ENCODE measurements at places on chromosomes 13 and 19. TPM values are rescaled to one million over a fixed set of nuclear protein-coding genes. Genes with fewer than 3 reads are reported as not detected.

GNG7 gene
- total RNA-seq, result 6.2 TPM

ZNF490 gene
- 10.3 TPM for total RNA-seq

LMTK3 gene
- total RNA-seq, result 7.1 TPM

CEACAM1 gene
- 13.8 TPM for total RNA-seq

ATF5 gene
- 13.8 TPM for total RNA-seq

ERICH4 gene
- not detected for total RNA-seq

TPTE2 gene
- not detected for total RNA-seq

ZNF224 gene
- total RNA-seq, result 31.6 TPM

SIGLEC9 gene
- total RNA-seq, result 24.8 TPM

RNF225 gene
- not detected for total RNA-seq

PRDX2 gene
- 101 TPM for total RNA-seq

MAP3K10 gene
- 17.4 TPM for total RNA-seq

NLRP5 gene
- total RNA-seq, result not detected

NAA16 gene
- 14.9 TPM for total RNA-seq

FAM216B gene
- total RNA-seq, result 17.0 TPM

SIGLECL1 gene
- total RNA-seq, result not detected

ZNF729 gene
- total RNA-seq, result not detected

ELSPBP1 gene
- total RNA-seq, result not detected

OVOL3 gene
- total RNA-seq, result not detected

CDX2 gene
- total RNA-seq, result not detected

FAM98C gene
- 21.1 TPM for total RNA-seq

ZNF835 gene
- 3.0 TPM for total RNA-seq

RXFP2 gene
- not detected for total RNA-seq

FAM83E gene
- total RNA-seq, result 34.1 TPM

CEP89 gene
- 19.8 TPM for total RNA-seq

RLN3 gene
- not detected for total RNA-seq

PLPPR2 gene
- total RNA-seq, result 21.3 TPM

VSIG10L gene
- total RNA-seq, result 3.2 TPM
